Endodermal cell (in vitro differentiated cells): ENCODE measurements at places on chromosomes 5 and 9.
A peak's percentile ranks its signal among the peaks of the same experiment; 100 is the strongest.

DNA sequence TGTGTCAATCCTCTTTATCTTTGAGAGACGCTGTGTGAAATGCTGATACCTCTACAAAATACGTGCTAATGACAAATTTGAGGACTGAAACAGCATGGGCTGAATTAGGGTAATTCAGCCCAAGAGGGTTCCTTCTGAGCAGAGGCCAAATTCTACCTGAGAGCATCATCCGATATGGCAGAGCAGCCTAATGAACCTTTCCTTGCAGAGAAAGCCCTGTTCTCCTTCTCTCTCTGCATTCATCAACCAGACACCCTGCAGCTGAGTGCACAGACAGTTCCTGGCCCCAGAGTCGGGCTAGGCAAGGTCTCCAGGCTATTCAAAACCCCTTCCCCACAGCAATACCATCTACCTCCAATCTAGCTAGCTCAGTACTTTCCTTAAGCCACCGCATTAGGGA is 77.9 kb downstream of the TRIM32 start:
- peak; percentile 50 for DNase-seq
- H3K27ac ChIP-seq = no peak overlapping the region
- H3K27me3 ChIP-seq = peaks cover 64% of the 10 kb centered on the region

GRCh38 chr5:31990701-31991110 is 183.4 kb downstream of the GOLPH3 start:
- no peak overlapping the region for H3K4me3 ChIP-seq
- H3K4me1 ChIP-seq = no peaks in the 10 kb centered on the region
- H3K36me3 ChIP-seq = no peaks in the 10 kb centered on the region
- DNase-seq = no peak

- H3K4me3 ChIP-seq = no peak overlapping the region
- H3K4me1 ChIP-seq = peaks cover 7% of the 10 kb centered on the region
- no peaks in the 10 kb centered on the region for H3K27me3 ChIP-seq
- no peak for DNase-seq
- H3K36me3 ChIP-seq = no peaks in the 10 kb centered on the region
Measured at GRCh38 chr9:107548298-107549142, 59.0 kb upstream of the KLF4 start.

- H3K4me3 ChIP-seq = no peak overlapping the region
- no peak overlapping the region for H3K27ac ChIP-seq
- H3K4me1 ChIP-seq = no peaks in the 10 kb centered on the region
- no peak for DNase-seq
Measured at GRCh38 chr5:96931605-96932004, 4.3 kb upstream of the LNPEP start.

DNA sequence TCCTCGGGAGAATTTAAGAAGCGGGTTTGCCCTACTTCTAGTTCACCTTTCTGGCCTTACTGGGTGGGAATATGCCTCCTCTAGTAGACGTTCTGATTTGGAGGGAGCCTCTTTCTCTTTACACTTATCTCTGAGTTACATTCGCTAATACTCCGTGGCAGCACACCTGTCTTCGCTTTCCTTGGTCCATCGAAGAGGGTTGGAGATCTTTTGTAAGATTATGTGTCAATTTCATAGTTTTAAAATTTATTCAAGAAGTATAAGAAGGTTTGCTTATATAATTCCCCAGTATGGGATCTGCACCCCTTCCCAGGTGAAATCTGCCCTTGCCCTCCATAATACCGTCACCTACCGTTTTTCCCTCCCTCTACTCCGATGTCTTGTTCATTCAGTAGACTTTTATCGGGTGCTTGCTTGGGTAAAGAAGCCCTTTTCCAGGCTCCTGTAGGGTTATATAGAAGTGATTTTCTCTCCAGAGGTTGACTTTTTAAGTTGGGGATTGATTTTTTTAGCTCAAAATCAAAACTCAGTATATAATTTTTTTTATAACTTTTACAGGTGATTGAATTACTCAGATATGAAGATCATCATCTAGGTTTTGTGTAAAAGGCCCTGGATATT is 1.1 kb downstream of the GPBP1 start:
- H3K27me3 ChIP-seq = no peaks in the 10 kb centered on the region
- H3K4me1 ChIP-seq = no peaks in the 10 kb centered on the region
- DNase-seq = no peak
- H3K4me3 ChIP-seq = peak overlapping the region; percentile 100
- H3K36me3 ChIP-seq = peaks cover 34% of the 10 kb centered on the region

DNA sequence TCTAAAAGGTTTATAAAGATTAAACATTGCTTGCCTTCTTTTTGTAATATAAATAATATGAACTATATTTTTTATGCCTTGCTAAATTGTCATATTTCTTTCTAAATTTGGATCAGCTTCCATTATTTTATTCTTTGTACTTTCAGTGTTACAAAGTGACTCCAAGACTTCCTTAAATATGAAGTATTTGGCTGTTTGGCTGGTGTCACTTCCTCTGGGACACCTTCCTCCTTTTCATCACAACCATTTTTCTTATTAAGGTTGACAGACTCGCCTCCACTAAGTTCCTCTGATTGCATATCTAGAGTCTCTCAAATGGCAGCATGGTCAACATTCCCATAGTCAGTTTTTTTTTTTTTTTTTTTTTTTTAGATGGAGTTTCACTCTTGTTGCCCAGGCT is 73.8 kb upstream of the SLC1A1 start:
- H3K4me3 ChIP-seq = no peak overlapping the region
- no peak for DNase-seq

DNA sequence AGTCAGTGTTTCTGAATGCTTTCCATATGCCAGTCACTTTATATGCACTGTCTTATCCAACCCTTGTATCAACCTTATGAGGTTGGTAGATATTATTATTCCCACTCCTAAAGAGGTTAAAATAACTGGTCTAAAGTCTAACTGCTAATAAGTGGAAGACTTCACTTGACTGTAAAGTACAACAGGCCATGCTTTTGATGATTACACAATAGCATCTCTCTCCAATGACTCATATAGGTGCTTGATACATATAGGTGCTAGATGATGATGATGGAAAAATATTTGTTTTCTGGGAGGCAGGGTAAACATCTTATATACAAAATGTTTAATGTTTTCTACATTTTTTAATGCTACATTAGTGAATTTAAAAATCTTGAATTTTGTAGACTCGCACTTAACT is 75.9 kb upstream of the NR3C1 start:
- H3K27ac ChIP-seq = no peak overlapping the region
- no peak overlapping the region for H3K4me3 ChIP-seq
- H3K4me1 ChIP-seq = no peaks in the 10 kb centered on the region
- DNase-seq = no peak
- H3K27me3 ChIP-seq = no peaks in the 10 kb centered on the region

DNA sequence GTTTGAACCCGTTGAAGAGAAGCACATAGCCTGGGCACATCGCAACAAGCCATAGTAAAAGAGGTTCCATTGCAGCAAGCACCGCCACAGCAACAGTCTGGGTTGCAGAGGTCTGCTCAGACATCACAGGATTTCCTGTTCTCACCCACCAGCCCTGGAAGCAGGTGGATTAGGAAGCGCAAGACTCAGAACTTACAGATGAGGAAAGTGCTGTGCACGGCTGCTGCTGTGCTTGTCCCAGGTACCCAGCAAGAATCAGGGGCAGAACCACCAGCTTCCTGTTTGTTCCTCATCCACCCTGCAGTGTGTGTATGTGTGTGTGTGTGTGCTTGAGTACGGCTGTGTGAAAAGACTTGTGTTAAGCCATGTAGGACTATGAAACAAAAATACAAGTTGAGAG is 124.7 kb upstream of the IRX2 start:
- no peaks in the 10 kb centered on the region for H3K27me3 ChIP-seq
- no peak overlapping the region for H3K27ac ChIP-seq
- H3K36me3 ChIP-seq = no peaks in the 10 kb centered on the region
- no peak overlapping the region for H3K4me3 ChIP-seq
